Activated T-cell treated with anti-CD3 and anti-CD28 coated beads for 1 hour (primary cell): ENCODE measurements at places on chromosomes 3 and 15.

GRCh38 chr15:60389261-60390077, 8.3 kb downstream of the ANXA2 start:
- no peak for DNase-seq

GRCh38 chr3:105618556-105618955, 250.3 kb downstream of the CBLB start:
- DNase-seq, result no peak

- no peak for DNase-seq
Measured at GRCh38 chr3:34056951-34057390, 258.5 kb downstream of the PDCD6IP start.

DNA sequence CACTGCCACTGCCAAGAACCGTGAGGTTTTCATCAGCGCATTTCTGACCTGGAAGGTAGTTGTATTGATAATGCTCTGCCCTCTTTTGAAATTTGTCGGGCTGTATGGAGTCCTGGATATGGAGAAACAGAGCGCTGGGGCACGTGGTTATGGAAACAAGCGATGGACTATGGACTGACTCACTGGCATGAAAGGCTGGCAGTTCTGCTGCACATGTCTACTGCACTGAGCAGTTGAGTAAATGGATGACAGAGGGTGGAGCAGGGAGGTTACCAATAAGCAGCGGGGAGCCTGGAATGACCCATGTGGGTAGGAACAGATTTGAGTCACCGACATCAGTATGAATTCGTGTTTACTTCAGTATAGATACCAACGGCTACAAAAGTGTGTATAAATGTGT, 429.5 kb downstream of the OCA2 start:
- no peak for DNase-seq

GRCh38 chr3:187022403-187023029, 92.2 kb downstream of the ST6GAL1 start:
- no peak for DNase-seq

DNA sequence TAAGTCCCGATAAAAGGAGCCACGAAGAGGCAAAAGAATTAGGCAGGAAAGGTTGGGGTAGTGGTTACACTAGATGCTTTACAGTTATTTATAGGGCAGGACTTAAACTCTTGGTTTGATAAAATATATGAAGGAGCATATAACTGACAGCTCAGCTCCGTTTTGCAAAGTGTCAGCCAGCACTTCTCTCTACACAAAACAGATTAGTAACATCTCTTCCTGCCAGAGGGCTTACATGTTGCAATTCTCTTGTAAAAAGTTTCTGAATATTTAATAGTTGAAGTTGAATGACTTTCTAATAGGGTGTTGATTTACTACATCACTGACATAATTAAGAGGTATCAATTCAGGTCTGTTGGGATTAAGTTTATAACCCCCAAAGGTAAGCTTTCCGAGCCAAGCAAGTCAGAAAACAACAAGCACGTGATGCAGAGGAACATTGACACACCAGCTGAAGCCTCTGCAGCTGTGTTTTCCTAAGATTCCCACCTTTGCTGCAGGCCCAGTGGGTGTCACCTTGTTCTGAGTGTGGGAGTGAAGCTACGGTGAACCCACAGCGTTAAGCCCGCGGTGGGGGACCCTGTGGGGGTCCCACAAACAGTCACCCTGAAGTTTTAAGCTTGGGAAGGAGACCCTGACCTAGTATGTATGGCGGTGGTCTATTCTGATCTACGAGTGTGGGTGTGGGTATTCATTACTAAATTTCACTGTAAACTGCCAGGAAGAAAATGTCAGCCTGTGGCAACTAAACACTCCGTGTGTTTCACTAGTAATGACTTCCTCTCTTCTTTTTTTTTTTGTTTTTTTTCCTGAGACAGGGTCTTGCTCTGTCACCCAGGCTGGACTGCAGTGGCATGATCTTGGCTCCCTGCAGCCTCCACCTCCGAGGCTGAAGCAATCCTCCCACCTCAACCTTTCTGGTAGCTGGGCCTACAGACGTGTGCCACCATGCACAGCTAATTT, 22.0 kb upstream of the ATP13A3 start:
- no peak for DNase-seq

DNA sequence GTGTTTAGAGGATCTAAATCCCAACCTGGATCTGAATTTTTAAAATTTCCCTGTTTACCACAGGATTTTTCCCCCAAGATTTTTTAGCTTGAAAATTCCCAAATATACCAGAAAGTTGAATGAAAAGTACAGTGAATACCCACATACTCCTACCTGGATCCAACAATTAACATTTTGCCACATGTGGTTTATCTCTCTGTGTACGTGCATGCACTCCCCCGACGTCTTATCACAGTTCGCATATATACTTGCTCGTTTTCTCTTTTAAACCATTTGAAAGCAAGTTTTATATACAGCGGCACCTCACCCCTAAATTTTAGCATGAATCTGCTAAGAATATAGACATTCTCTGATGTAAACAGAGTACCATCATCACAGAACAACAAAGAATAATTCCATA, 165.3 kb downstream of the ATG7 start:
- DNase-seq, result no peak

GRCh38 chr3:102885289-102885688, 450.5 kb downstream of the ZPLD1 start:
- DNase-seq, result no peak

- no peak for DNase-seq
Measured at GRCh38 chr15:101188637-101189408, 63.0 kb downstream of the CHSY1 start.

GRCh38 chr3:58135712-58136543, 74.8 kb downstream of the DNASE1L3 start:
- DNase-seq, result no peak

- no peak for DNase-seq
Measured at GRCh38 chr15:52143873-52144272, 31.3 kb upstream of the BCL2L10 start.
